Esophagus squamous epithelium (tissue), 5 donors: ENCODE measurements at places on chromosomes 7 and 10.

DNA sequence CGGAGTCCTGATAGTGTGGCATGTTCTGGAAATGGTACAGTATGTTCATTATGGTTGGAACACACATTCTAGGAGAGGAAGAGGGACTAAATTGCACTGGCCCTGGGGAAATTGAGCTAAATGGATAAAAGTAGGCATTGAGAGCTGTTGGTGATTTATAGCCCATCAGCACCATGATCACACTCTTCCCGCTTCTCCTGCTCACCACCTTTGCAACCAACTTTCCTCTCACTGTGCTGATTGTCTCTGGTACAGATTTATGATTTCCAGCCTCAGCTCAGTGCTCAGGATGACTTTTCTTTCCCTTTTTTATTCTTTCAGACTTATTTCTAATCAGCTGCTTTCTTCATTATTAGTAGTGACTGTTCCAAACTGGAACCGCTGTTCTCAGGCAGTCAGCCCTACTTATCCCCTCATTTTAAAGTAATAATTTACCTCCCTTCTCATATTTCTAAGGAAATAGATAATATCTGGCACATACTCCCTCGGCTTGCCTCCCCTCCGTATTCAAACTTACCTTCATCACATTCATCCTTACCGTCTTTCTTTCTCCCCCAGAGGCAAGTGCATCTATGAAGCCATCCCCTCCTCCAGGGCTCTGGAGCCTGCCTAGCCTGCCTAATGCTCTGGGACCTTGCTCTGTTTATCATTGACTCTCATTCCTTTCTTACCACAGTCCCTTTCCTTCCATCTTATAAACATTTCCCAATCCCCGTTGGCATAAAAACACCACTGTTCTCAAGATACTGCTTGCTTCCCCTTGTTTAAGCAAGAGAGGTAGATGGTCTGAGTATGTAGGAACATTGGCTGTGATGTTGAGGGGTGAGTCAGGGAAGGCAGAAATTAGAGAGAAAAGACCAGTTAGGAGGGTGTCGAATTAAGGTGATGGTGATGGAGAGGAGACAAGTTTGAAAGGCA lies 51.6 kb upstream of the RPA3 start:
- no peak for DNase-seq

- DNase-seq: no peak
These were observed 491 bp upstream of the AKAP9 start for GRCh38 chr7:91940171-91940570.

DNA sequence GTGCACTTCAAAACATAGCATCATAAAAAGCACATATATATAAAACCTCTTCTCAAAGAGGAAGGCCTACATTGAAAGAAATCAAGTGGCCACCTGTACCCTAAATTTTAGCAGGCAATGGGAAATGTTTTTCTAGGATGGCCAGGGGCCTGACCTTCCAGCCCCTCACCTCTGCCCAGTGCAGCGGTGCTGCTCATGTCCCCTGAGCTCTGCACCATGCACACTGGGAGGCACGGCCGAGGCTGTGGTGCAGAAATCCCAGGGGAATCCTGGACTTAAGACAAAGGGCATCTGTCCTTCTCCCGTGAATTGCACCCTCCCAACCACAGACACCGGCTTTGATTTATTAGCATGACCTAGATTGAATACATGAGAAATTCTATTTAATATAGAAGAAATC lies 551.4 kb downstream of the GLRX3 start:
- DNase-seq: no peak

GRCh38 chr10:83274088-83274487 lies 865.2 kb upstream of the GHITM start:
- no peak for DNase-seq

DNA sequence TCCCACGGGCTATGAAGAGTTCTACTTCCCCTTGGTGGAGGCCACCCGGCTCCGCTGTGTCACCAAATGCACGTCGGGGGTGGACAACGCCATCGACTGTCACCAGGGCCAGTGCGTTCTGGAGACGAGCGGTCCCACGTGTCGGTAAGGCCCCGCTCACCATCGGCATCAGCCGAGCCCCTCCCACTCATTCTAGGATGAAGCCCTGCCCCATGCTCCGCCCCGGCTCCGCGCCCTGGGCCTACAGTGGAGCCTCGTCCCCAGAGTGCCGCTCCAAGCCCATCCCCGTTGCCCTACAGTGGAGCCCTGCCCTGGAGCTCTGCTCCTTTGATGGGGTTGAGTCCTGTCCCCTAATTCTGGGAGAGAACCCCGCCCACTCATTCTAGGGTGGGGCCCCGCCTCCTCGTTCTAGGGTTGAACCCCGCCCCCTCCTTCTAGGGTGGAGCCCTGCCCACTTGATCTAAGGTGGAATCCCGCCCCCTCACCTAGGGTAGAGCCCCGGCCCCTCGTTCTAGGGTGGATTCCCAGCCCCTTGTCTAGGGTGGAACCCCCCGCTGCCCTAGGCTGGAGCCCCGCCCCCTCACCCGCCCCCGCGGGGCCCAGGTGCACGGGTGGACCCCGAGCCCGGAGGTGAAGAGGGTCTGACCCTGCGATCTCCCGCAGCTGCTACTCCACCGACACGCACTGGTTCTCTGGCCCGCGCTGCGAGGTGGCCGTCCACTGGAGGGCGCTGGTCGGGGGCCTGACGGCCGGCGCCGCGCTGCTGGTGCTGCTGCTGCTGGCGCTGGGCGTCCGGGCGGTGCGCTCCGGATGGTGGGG lies 3.4 kb upstream of the MUC12 start:
- DNase-seq: no peak

DNA sequence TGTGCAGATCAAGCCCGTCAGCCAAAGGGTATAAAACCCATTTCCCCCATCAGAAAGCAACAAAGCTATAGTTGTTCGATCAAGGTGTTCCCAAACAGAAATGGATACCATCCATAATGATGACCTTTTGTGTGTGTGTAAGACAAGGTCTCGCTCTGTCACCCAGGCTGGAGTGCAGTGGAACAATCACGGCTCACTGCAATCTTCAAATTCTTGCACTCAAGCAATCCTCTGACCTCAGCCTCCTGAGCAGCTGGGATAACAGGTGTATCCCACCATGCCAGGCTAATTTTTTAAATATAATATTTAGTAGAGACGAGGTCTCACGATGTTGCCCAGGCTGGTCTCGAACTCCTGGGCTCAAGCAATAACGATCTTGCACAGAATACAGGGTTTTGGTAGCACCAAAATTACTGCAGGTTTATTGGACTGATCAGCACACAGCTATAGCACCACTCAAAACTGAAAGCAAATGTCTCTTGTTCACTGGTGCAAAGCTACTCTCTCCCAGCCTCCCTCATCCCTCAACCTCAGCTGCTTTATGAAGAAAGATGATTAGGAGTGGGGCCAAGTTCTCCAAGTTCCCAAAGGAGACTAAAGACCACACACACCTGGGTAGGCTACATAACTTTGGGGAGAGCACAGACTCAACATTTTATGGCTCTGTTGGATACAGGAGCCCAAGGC lies 80.5 kb downstream of the ABI1 start:
- no peak for DNase-seq

- DNase-seq: no peak
These were observed 73.7 kb downstream of the MYL10 start for GRCh38 chr7:101555269-101555920.

DNA sequence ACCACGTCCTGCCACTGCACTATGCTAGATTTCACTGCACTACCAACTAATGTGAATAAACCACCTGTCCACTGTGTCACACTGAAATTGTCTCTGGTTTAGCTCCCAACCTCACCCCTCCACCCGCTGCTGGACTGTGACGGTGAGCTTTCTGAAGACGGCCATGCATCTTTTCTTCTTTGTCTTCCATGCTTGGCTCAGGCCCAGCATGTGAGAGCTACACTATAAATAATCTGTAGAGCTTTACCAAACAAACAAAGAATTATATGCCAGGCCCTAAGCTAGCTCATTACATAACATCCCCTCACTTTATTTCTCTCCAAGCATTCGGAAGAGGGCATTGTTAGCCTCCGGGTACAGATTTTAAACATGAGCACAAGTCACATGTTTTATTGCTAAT lies 633.2 kb downstream of the TNS3 start:
- no peak for DNase-seq

DNA sequence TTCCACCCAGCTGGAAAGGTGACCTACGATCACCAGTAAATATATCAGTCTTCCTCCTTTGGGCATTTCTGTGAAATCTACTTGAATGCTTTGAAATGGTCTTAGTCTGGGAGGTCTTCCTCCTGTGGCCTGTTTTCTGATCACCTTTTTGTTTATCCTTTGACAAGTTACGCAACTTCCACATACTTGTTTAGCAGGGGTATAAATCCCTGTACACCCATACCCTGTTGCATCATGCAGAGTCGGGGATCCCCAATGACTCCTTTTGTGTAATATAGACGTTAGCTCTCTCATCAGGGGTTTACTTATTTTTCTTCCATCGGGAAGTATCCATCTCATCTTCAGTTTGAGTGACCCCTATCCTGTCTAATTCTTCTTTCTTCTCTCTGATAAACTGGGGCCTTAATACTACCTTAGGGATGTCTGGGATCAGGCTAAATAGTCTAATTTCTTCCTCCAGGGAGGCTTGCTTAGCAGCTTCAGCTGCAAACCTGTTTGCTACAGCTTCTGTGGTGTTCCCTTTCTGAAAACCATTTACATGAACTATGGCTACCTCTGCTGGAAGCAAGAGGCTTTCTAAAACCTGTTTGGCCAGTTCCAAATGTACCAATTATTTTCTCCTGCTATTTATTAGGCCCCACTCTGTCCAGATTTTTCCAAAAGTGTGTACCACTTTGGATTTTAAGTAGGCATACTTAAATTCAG lies 25.8 kb downstream of the MAPK8 start:
- no peak for DNase-seq

DNA sequence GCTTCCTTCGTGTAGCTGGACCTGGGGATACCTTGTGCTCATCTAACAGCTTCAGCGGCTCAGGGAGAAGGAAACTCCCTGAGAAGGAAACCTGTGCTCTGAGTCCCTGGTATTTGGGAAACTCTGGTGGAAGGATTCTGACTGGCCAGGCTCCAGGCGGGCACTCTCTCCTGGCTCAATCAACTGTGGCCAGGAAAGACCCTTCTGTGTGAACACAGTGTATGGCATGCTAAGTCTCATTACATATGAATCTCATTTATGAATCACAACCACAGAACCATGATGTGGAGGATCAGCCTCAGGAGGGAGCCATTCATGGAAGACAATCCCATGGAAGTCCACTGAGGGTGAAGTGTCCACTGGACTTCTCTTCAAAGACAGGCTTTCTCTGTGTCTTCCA lies 20.9 kb downstream of the NPS start:
- DNase-seq: no peak

DNA sequence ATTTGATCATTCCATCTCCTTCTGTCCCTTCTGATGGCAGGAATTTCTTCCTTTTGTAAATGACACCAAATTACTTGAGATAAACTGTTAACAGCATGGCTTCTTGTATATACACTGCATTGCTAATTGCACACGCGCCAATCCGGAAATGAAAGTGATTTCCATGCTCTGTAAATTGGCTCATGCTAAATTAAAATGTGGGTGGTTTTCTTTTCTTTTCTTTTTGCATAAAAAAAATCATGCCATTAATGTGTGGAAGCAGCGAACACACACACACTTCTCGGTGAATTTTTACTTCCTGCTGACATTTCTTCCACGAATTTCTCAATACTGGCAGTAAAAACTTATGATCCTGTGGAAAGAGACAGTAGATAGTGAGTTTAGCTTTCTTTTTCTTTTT lies 123.1 kb upstream of the CCDC6 start:
- DNase-seq: no peak

- DNase-seq: no peak
These were observed 15.5 kb downstream of the ENTPD7 start for GRCh38 chr10:99674762-99675161.

DNA sequence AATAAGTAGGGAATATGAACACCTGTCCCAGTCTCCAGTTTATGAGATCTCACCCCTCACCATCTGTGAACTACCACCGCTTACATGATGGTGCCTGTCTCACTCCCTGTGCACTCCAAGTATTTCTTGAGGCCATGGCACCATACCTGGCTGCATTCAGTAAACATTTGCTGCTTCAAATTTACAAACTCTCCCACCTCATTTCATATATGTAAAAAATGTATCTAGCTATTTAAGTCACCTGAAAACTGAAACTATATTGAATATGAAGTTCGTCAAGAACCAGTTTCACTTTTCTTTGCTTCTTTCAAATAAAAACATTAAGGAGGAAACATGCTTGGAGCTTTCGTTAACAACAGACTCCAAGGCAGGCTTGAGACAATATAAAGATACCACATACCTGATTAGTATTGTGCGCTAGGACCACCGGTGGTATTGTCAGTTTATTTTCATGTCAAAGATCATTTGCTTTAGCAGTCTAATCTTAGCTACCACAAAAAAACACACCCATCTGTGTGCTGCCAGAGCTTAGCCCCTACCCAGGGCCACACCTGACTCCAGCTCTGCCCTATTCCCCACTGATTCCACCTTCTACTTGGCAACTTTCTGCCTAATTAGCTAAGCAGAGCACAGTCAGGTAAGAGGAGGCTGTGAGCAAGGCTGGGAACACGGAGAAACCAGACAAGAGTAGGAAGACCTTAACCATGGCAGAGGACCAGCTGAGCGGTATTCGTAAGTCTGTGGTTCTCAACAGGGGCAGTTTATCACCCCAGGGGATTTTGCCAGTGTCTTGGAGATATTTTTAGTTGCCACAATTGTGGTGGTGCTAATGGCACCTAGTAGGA lies 92.0 kb downstream of the ZFAND4 start:
- DNase-seq: no peak

- no peak for DNase-seq
These were observed 153.6 kb downstream of the CACNB2 start for GRCh38 chr10:18293536-18294510.

DNA sequence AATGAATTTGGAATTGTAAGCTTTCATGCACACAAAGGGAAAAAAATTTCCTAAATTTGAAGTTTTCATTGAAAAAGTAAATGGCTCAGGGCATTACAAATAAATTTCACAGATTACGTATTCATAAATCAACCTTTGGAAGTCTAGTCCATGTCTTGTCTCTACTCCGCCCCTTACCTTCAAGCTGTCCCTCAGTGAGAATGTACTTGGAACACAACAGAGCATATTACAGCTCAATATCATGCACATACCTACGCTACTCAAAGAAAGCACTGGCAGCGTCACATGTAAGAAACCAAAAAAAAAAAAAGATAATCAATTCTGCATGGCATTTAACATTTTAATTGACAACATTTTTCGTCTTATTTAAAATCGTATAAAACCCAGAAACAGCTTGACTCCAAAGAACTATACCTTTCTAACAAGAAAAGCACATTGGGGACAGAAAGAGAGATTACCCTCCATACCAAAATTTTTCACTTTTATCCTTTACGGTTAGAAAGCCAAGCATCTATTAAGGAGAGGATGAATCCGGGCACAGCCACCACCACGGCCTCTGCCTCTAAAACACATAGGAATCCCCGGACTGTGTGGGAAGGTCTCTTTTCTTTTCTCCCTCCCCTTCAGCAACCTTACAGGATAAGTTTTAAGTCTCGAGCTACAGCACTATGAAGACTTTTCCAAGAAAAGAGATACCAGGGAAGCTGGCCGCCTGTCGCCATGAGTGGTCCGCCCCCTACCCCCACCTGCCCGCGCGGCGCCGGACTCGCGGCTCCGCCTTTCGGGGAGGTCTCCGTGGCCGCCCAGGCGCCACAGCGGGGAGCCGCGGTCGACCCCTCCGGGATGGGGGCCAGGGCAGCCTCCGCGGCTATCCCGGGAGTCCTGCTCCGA lies 1.1 kb downstream of the JMJD1C start:
- DNase-seq: no peak
